Activated CD4-positive, alpha-beta T cell treated with anti-CD3 and anti-CD28 coated beads, Interleukin-2, amount 50 U/mL, for 24 hours (primary cell): ENCODE measurements at places on chromosomes 6 and 20.

GRCh38 chr6:4928426-4928825, 75.4 kb downstream of the RPP40 start:
- DNase-seq = no peak

GRCh38 chr20:4150070-4150441, 134.7 kb upstream of the RNF24 start:
- DNase-seq = no peak

- no peak for DNase-seq
Measured at GRCh38 chr6:136964398-136964797, 42.3 kb downstream of the SLC35D3 start.

- DNase-seq = no peak
Measured at GRCh38 chr6:134477991-134478635, 160.2 kb upstream of the SGK1 start.

GRCh38 chr20:57794600-57795341, 85.0 kb upstream of the PMEPA1 start:
- DNase-seq = no peak

DNA sequence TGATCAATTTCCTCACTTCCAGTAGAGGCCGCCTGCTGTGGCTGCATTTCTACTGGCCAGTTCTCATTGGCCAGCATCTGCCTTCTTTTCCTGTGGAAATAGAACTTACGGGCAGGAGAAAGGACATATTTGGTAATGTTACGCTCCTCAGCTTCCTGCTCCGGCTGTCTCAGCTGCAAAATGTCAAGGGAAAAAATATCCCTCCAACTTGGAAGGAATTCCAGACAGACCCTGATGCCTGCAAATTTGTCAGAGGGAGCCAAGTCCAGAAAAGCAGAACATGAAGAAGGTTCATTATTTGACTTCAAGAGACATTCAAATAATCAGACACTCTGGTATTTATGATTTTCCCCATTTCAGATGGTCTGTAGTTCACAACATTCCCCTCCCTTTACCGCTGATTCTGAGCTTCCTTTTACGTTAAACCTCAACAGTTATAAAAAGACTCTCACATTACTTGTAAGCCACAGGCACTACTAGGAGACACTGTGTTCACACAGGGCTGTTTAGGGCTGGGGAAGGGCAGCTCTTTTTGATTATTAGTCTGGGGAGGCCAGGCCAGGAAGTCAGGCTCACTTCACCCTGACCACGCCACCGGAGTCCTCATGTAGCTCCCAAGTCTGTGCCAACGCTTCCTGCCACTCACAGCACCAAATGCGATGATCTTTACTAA, 179.6 kb upstream of the CCN2 start:
- DNase-seq = no peak

- DNase-seq = no peak
Measured at GRCh38 chr20:7231303-7231702, 463.8 kb downstream of the BMP2 start.

GRCh38 chr20:6265204-6265904, 142.5 kb upstream of the FERMT1 start:
- no peak for DNase-seq

DNA sequence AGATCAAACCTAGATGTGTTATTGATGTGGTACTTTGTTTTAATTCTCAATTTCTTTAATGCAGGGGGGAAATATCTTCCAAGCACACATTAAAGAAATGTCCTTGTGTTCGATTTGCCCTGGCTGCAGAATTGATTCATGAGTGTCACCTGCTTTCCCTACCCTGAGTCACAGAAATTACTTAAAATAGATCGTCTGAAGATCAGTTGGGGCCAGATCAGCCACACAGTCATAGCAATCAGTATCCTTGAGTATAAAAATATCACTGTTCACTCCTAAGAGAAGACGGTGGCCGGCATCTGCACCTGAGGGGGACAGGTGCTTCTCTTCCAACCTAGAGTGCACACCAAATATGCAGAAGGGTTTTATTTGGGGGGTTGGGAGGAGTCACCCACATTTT, 115.2 kb upstream of the RIN2 start:
- DNase-seq = no peak

- DNase-seq = no peak
Measured at GRCh38 chr6:125793280-125793679, 2.5 kb downstream of the NCOA7 start.

GRCh38 chr20:62238569-62239277, 402 bp downstream of the OSBPL2 start:
- DNase-seq = no peak

GRCh38 chr6:134216301-134217010, 101.5 kb downstream of the SGK1 start:
- DNase-seq = no peak

- no peak for DNase-seq
Measured at GRCh38 chr20:1800180-1800579, 95.0 kb upstream of the SIRPA start.

DNA sequence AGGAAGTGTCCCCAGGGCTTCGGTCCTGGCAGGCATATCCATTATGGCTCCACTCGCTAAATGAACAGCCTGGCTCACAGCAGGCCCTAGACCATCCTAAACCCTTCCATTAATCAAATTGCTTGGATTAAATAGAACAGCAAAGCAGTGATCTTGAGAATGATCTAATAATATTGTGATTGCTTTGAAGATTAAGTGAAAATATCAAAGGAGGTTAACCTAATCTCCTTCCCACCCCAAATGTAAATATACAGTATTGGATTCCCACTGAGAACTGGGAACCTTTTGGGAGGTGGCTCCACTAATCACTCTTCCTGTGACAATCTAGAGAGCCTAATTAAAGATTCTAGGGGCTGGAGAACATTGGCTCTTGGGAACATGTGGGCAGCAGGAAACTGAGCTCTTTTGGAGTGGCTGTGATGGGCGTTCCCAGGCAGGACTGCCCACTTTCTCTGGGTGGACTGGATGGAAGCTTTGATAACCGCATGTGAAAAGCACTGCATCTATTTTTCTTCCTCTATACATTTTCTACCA, 68.3 kb upstream of the FRMD1 start:
- no peak for DNase-seq

DNA sequence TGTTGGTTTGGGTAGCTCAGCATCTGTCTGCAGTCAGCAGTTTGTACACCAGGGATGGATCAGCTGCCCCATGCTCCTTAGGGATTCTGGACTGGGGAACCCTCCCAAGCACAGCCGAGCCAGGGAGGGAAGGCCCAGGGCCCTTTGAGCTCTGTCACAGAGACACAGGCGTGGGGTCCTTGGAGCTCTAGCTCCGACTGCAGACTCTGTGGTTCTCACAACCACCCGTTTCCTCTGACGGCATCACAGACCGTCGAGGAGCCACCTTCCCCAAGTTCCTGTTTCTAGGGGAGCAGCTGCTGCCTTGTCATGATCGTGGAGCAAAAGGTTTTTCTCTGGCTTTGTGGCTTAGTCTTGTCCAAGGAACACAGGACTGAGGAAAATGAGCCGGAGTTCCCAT, at the start of gene SLA2:
SLA2 (minus strand) TSS at position 199 of the 400 bp plus-strand sequence. CDS start 4,861 bp downstream, outside the sequence.
- peak; percentile 54 for DNase-seq

- no peak for DNase-seq
Measured at GRCh38 chr20:13990465-13990864, at the start of gene SEL1L2. Gene SEL1L2 (minus strand): TSS chr20:13990614. CDS start chr20:13990534, 80 bp downstream.

DNA sequence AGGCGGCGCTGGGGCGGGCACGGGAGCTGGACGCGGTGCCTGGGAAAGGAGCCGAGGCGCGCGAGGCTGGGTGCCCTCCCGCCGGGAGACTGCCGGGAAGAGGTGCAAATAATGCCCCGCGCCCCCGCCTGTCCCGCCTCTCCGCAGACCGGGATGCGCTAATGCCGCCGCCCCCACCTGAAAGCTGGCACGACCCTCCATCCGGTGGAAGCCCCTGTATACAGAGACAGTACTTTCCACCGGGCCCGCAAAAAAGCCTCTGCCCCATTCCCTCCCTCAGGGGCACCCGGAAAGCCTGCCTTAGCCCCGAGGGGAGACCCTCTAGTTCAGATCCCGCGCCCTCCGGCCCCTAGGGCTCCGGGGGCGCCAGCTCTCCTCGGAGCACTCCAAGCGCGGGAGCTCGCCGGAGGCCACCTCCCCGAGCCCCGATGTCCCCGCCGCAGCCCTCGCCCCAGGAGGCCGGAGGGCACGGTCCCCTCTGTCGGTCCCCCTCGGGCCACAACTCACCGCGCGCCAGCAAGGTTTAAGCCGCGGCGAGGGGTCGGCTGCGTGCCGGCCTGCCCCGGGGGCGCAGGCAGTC, 1.2 kb downstream of the GRM4 start:
- DNase-seq = no peak

- DNase-seq = no peak
Measured at GRCh38 chr6:29705389-29706231, 17.6 kb upstream of the HLA-F start.

DNA sequence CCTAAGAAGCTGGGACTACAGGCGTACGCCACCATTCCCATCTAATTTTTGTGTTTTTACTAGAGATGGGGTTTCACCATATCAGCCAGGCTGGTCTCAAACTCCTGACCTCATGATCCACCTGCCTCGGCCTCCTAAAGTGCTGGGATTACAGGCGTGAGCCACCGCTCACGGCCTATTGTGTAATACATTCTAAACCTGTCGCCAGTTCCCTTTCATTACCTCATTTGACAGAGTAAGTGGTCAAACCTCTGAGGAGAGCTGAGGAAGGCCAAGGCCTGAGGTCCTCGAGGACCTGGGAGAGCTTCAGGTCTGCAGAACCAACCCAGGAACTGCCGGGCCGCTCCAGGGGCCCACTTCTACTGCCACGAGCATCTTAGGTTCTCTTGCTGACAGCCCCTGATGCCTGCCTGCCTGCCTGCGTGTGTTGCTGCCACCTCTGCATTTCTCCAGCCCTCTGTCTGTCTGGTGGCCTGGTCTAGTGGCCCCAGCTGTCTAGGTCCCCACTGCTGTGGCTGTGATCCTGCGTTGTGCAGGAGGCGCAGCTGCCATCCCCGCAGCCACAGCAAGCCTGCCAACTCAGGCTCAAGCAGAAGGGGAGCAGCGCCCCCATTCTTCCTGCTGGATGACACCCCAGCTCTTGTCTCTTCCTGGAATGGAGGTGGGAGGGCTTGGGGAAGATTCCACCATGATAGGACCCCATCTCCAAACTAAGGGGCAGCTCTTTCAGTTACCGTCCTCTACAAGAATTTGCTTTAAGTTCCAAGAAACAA, 45.3 kb downstream of the PRR18 start:
- no peak for DNase-seq

DNA sequence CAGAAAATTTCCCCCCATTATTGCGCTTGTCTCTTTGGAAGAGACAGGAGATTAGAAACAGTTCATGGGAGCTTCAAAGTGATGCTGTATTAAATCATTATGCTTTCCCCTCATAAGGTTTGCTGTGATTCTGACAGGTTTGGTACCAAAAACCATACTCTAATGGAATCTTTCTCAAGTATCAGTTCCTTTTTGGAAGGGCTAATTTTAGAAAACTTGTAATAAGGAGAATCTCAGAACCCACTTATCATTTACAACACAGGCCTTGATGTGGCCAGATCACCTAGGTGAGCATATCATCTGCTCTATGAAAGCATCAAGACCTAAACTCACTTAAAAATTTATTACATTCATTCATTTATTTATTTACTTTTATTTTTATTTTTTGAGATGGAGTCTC, 51.2 kb downstream of the TP53INP2 start:
- no peak for DNase-seq

DNA sequence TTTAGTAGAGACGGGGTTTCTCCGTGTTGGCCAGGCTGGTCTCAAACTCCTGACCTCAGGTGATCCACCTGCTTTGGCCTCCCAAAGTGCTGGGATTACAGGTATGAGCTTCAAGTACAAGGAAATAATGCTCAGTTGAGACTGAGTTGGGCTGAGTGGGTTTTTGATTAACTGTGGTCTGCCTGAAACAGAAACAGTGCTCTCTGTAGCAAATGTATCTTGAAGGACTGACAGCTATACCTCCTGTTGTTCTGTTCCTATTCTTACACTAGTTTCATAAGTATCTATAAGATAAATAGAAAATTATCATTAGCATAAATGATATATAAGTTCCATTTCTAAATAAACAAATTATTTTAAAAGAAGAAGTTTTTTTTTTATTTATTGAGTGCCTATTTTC, 142.8 kb upstream of the PTPRK start:
- no peak for DNase-seq

DNA sequence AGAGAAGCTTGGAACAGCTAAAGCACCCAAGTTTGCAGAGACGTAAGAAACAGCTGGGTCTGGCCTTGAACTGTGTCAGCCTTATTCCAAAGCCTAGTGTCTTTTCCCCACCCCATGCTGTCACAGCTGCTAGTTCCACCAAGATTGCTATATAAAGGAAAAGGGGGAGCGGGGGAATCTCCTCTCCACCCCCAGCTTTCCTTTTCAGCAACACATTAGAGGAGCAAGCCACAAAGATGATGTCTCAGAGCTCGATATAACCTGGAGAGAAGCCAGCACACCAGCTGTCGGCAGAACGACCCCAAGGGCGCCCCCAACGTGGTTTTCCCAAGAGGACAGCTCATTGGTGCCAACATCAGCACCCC, 36.5 kb downstream of the ATP9A start:
- DNase-seq = no peak

DNA sequence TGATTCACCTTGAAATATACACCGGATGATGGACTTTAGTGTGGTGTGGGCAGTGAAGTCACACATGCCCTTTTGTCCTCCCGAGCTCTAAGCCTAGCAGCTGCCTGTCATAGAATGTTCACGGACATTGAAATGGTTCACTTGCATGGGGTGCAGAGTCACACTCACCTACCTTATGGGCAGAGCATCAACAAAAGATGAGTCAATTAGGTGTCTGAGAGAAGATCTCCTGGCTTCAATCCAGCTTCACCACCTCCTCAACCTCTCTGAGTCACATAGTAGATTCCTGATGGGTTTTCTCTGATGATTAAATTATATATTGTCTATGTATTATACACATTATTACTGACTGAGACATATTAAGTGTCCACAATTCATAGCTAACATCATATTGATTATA, 48.1 kb upstream of the HLA-E start:
- no peak for DNase-seq

- no peak for DNase-seq
Measured at GRCh38 chr20:13037727-13038126, 29.0 kb downstream of the SPTLC3 start.

DNA sequence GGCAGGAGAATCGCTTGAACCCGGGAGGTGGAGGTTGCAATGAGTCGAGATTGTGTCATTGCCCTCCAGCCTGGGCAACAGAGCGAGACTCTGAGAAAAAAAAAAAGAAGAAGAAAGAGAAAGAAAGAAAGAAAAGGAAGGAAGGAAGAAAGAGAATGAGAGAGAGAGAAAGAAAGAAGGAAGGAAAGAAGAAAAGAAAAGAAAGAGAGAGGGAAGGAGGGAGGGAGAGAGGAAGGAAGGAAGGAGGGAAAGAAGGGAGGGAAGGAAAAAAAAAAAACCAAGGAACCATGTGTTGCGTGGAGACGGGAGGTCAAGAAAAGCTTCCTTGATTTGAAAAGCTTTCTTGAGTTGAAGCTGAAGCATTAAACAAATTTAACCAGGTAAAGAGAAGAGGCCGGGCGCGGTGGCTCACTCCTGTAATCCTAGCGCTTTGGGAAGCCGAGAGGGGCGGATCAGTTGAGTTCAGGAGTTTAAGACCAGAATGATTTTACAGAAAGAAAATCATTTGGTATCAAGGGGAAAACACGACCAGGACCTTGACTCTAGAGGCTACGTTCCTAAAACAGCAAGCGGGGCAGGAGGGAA, 90.5 kb upstream of the PRSS16 start:
- DNase-seq = no peak

GRCh38 chr6:41072836-41073202, at the start of gene NFYA:
Gene NFYA (plus strand): TSS chr6:41072974. CDS start chr6:41079090, 6,116 bp downstream.
- no peak for DNase-seq
